ENCODE measurements at places on chromosomes 16 and 17. TPM values are rescaled to one million over a fixed set of nuclear protein-coding genes. Genes with fewer than 3 reads are reported as not detected.

The XYLT1 gene
- 49.6 TPM for total RNA-seq

The TP53TG3F gene
- total RNA-seq: not detected

The SLC16A6 gene
- total RNA-seq: 6.9 TPM

The NTN3 gene
- total RNA-seq: not detected

The C1QTNF8 gene
- not detected for total RNA-seq

The TLCD3A gene
- total RNA-seq: 3.8 TPM

The FAM83G gene
- 8.9 TPM for total RNA-seq

- no peak overlapping the region for H3K27ac ChIP-seq
- no peak for DNase-seq
Measured at GRCh38 chr17:68450391-68450790, 6.9 kb downstream of the WIPI1 start.

- no peaks in the 10 kb centered on the region for H3K27me3 ChIP-seq
- peaks cover 47% of the 10 kb centered on the region for H3K4me1 ChIP-seq
Measured at GRCh38 chr16:84631886-84632285, 14.0 kb upstream of the COTL1 start.

GRCh38 chr16:85391769-85392583 lies 221.1 kb upstream of the GSE1 start:
- no peaks in the 10 kb centered on the region for H3K36me3 ChIP-seq
- peaks cover 9% of the 10 kb centered on the region for H3K27me3 ChIP-seq
- H3K4me3 ChIP-seq: no peak overlapping the region

DNA sequence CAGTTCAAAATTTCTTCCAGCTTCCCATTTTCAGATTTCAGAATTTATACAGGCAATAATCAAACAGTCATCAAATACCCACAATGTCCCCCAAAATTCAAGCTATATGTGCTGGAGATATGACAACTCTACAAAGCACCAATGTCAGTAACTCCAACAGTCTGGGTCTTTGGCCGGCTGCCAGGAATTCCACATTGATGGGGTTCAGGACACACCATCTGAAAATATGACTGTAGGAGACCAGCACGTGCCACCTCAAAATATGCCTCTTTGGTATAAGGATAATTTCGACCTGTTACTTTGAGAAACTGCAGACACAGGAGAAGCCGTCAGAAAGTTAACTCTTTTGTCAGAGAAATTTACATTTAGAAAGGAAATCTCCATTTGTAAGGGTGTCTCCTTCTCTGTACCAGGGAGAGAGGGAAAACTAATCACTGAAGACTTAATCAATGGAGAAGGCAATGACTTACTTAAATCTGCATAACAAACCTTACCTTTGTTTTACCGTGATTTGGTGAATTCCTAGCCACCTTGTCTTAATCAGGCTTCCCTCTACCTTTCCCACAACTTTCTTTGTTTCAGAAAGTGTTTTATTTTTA lies 594.3 kb upstream of the CDH5 start:
- H3K36me3 ChIP-seq: no peaks in the 10 kb centered on the region
- no peaks in the 10 kb centered on the region for H3K27me3 ChIP-seq
- H3K4me1 ChIP-seq: no peaks in the 10 kb centered on the region
- no peak overlapping the region for H3K27ac ChIP-seq
- no peak for DNase-seq
- no peak overlapping the region for H3K4me3 ChIP-seq

DNA sequence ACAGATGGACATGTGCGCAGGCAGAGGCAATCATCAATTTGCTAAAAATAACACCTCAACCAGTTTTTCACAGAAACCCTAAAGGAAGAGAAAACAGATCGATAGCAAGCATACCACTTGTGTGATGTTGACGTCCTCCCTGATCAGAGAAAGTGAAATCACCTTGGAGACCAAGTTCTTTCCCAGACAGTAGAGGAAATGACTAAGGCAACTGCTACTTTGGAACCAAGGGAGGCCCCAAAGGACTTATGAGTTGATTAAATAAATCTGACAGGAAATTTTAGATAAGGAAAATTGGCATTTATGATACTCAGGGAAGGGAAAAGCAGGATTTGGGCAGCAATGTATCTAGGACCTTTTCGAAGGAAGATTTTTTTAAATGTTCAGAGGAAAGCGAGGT lies 267.1 kb upstream of the ASIC2 start:
- no peak overlapping the region for H3K4me3 ChIP-seq
- H3K27ac ChIP-seq: no peak overlapping the region
- no peaks in the 10 kb centered on the region for H3K4me1 ChIP-seq

- H3K27ac ChIP-seq: peak overlapping the region; percentile 11
- no peak for DNase-seq
- peaks cover 38% of the 10 kb centered on the region for H3K36me3 ChIP-seq
- no peaks in the 10 kb centered on the region for H3K27me3 ChIP-seq
- no peaks in the 10 kb centered on the region for H3K4me1 ChIP-seq
Measured at GRCh38 chr17:49292901-49293300, 62.3 kb upstream of the PHOSPHO1 start.

GRCh38 chr16:82857693-82858365 lies 231.1 kb downstream of the CDH13 start:
- H3K27ac ChIP-seq: no peak overlapping the region
- no peaks in the 10 kb centered on the region for H3K36me3 ChIP-seq
- DNase-seq: no peak
- H3K4me3 ChIP-seq: no peak overlapping the region

DNA sequence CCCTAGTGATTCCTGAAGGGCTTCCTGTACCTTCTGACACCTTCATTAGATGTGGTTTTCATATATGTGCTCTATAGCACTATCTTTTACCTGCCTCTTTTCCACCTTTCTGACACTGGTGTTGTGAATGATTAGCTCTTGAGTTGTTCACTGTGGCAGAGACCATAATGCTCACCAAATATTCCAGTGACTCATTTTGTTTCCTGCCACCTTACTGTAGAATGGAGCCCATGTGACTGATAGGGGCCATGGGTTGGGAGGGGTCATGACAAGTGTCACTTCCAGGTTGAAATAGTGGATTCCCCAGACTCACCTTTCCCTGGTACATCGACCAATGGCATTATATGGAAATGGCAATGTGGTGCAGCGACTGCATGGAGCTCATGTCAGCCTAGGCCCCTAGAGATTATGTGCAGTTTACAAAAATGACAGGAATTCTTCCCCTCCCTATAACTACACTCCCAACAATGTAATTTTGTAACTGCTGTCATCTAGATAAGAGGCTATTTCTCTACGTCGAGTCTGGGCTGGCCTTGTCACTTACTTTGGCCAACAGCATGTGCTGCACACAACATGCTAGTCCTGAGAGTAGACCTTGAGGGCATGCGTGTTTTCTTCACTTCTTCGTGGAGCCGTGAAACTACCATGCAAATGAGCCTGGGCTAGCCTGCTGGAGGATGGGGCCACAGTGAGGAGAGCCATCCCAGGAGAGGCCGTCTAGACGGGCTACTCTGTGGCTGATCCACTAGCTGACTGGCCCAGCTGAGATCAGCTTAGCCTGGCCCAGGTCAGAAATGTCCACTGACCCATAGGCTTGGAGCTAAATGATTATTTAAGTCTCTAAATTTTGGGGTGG lies 409.5 kb downstream of the CA10 start:
- no peak for DNase-seq
- H3K4me1 ChIP-seq: no peaks in the 10 kb centered on the region
- no peak overlapping the region for H3K27ac ChIP-seq
- H3K27me3 ChIP-seq: no peaks in the 10 kb centered on the region

GRCh38 chr16:1777375-1778199 lies 4.7 kb upstream of the MRPS34 start:
- no peak for DNase-seq
- no peak overlapping the region for H3K27ac ChIP-seq
- no peaks in the 10 kb centered on the region for H3K27me3 ChIP-seq
- no peak overlapping the region for H3K4me3 ChIP-seq

GRCh38 chr17:46045639-46046038 lies 46.6 kb downstream of the STH start:
- no peak for DNase-seq
- no peak overlapping the region for H3K4me3 ChIP-seq
- H3K27ac ChIP-seq: peak overlapping the region; percentile 10
- H3K4me1 ChIP-seq: peaks cover 11% of the 10 kb centered on the region
- H3K27me3 ChIP-seq: no peaks in the 10 kb centered on the region

GRCh38 chr17:48179071-48179945 lies 71.7 kb downstream of the SNX11 start:
- H3K4me3 ChIP-seq: no peak overlapping the region
- DNase-seq: no peak
- H3K36me3 ChIP-seq: peaks cover 13% of the 10 kb centered on the region
- peak overlapping the region; percentile 52 for H3K27ac ChIP-seq
- no peaks in the 10 kb centered on the region for H3K27me3 ChIP-seq

DNA sequence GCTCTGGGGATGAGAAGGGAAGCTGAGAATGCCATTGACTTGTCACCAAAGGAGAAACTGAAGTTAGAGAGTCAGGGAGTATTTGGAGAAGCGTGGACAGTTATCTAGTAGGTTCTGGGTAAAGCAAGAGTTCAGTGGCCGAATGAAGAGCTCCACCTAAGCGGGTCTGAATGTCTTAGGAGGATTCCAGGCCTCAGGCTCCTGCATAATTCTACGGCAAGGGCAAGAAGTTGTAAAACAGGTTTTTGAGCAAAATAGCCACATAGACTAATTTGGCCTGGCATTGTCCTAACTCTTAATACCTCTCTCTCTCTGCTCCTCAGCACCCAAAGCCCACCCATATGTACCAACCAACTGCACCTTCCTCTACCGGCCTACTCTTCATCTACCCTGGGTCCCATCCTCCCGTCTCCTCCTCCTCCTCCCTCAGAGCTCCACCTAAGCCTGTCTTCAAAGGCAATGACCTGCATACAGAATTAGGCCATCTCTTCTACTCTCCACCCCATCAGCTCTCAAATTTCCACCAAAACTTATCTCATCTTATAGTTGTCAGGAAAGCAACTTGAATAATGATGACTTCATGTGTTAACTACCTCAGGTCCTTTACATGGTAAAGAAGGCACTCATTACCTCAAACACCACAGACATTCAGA lies 42.0 kb upstream of the KCNJ2 start:
- no peaks in the 10 kb centered on the region for H3K27me3 ChIP-seq
- H3K4me1 ChIP-seq: peaks cover 6% of the 10 kb centered on the region
- no peaks in the 10 kb centered on the region for H3K36me3 ChIP-seq
- DNase-seq: no peak
- no peak overlapping the region for H3K4me3 ChIP-seq
- H3K27ac ChIP-seq: no peak overlapping the region

- no peak overlapping the region for H3K27ac ChIP-seq
- DNase-seq: no peak
- H3K4me1 ChIP-seq: no peaks in the 10 kb centered on the region
- no peaks in the 10 kb centered on the region for H3K27me3 ChIP-seq
Measured at GRCh38 chr16:11386054-11386680, 40.9 kb downstream of the RMI2 start.

GRCh38 chr17:68390888-68391545 lies 66.3 kb downstream of the WIPI1 start:
- H3K27me3 ChIP-seq: no peaks in the 10 kb centered on the region
- no peak overlapping the region for H3K27ac ChIP-seq
- peaks cover 10% of the 10 kb centered on the region for H3K36me3 ChIP-seq
- no peak for DNase-seq

DNA sequence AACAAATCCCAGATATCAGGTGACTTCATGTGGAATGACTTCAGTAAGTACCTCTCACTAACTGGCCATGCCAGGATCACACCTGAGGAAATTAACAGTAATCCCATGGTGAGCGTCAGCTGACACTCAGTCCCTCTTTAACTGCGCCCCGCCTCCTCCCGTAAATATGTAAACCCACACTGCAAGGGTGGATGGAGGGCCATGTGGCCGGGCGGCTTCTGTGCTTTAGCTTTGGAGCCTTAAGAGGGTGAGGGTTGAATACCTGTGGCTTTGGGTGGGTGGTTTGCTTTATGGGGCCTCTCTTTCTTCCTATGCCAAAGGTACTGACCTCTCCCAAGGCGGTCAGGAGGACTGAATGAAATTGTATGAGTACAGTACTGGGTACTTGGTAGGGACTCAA lies 141.7 kb downstream of the MRM1 start:
- peak; percentile 46 for DNase-seq
- H3K27me3 ChIP-seq: peaks cover 18% of the 10 kb centered on the region
- H3K4me3 ChIP-seq: no peak overlapping the region
- no peaks in the 10 kb centered on the region for H3K36me3 ChIP-seq
- H3K27ac ChIP-seq: no peak overlapping the region

DNA sequence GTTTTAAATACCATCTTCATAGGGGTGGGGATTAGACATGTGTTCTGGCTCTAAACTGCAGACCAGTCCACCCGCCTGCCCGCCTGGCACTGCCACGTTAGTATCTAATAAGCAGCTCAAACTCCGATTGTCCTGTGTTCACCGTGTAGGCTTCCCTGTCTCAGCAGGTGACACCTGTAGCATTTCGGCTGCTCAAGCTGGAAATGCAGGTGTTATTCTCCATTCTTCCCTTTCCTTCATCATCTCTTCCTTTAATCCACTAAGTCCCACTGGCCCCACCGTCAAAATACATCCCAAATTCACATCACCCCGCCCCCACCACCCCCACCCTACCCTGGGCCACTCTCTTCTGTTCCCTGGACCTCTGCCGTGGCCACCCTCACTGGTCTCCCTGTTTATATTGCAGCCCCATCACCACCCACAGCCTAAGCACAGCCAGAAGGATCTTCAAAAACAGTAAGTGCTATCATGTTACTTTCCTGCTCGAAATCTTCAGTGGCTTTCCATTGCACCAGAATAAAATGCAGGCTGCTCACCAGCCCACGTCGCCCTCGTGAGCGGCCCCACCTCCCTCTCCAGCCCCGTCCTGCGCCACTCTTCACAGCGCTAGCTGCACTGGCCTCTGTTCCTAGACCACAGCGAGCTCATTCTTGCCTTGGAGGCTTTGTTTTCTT lies 65.1 kb downstream of the RTN4RL1 start:
- no peaks in the 10 kb centered on the region for H3K27me3 ChIP-seq
- peak overlapping the region; percentile 47 for H3K27ac ChIP-seq
- no peak overlapping the region for H3K4me3 ChIP-seq
- H3K4me1 ChIP-seq: no peaks in the 10 kb centered on the region

Data from naive thymus-derived CD8-positive, alpha-beta T cell (primary cell).